ENCODE measurements at places on chromosomes 2 and 18. TPM values are rescaled to one million over a fixed set of nuclear protein-coding genes. Genes with fewer than 3 reads are reported as not detected.

GRCh38 chr2:3041841-3042600 lies 335.6 kb downstream of the EIPR1 start:
- H3K27me3 ChIP-seq, result no peaks in the 10 kb centered on the region
- H3K4me1 ChIP-seq, result no peaks in the 10 kb centered on the region
- H3K27ac ChIP-seq, result no peak overlapping the region
- H3K4me3 ChIP-seq, result no peak overlapping the region
- no peak for DNase-seq
- no peaks in the 10 kb centered on the region for H3K36me3 ChIP-seq

DNA sequence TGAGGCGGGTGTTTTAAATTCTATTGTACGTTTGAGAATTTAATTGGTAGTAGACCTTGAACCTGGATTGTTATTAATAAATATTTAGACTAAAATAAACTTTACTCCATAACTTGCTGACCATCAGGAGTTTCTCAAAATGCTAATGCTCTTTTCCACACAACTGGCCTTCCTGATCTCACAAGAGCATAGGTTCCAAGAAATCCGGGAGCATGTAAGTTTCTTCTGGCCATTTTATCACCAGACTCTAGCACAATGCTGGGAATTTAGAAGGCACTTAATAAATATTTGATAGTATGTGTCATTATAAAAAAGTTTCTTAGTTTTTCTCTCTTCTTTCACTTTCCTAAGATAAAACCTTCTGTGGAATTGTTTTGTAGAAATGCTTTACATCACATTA lies 2047.1 kb downstream of the SUCLG1 start:
- H3K27me3 ChIP-seq, result no peaks in the 10 kb centered on the region
- no peak for DNase-seq
- no peak overlapping the region for H3K4me3 ChIP-seq
- H3K36me3 ChIP-seq, result no peaks in the 10 kb centered on the region

- H3K27me3 ChIP-seq, result no peaks in the 10 kb centered on the region
- DNase-seq, result no peak
- no peak overlapping the region for H3K27ac ChIP-seq
- H3K36me3 ChIP-seq, result no peaks in the 10 kb centered on the region
- H3K4me3 ChIP-seq, result no peak overlapping the region
Observed at GRCh38 chr2:231188506-231189170, 9.8 kb upstream of the ARMC9 start.

Gene POTEC
- not detected for total RNA-seq

Gene DCDC2C
- not detected for total RNA-seq

Gene GAREM2
- total RNA-seq, result 2.0 TPM

Gene RAB27B
- 20.1 TPM for total RNA-seq

DNA sequence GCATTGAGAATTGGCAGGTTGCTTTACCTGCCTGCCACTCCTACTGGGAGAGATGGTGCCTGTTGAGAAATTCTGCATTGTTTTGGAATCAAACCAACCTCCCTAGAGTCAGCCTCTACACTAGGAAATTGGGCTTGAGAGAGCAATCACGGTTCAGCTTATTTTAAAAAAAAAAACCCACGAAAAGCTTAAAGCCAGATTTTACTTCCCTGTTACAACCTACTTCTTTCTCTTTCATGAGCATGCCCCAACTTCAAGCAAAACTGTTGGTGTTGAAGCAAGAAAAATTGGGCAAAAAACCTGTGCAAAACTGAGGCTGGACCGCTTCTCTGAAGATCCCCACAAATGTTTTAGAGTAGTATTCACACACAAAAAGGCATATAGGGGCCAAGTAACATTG lies 134.6 kb upstream of the ZEB2 start:
- no peaks in the 10 kb centered on the region for H3K27me3 ChIP-seq

Gene NTSR2
- total RNA-seq, result not detected

- peaks cover 17% of the 10 kb centered on the region for H3K27me3 ChIP-seq
- no peak overlapping the region for H3K4me3 ChIP-seq
- DNase-seq, result no peak
- no peaks in the 10 kb centered on the region for H3K4me1 ChIP-seq
- no peaks in the 10 kb centered on the region for H3K36me3 ChIP-seq
- no peak overlapping the region for H3K27ac ChIP-seq
Observed at GRCh38 chr2:2707206-2707991, 376.3 kb upstream of the MYT1L start.

DNA sequence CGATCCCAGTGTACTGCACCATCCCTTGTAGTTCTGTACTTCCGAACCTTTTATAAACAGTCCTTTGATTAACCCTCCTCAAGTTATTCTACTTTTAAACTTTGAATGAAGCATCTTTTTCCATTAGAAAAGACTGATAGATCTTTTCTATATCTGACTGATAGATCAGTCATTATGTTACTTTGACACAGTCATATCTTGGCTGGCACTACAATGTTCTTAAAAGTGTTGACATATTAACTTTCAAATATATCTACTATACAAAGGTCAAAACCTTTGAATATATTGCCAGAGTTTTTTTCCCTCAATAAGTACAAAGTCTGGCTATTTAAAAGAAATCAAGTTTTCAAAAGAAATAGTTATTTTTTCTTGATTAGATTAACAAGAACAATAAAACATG lies 35.4 kb upstream of the NABP1 start:
- H3K4me1 ChIP-seq, result peaks cover 17% of the 10 kb centered on the region
- H3K36me3 ChIP-seq, result no peaks in the 10 kb centered on the region

DNA sequence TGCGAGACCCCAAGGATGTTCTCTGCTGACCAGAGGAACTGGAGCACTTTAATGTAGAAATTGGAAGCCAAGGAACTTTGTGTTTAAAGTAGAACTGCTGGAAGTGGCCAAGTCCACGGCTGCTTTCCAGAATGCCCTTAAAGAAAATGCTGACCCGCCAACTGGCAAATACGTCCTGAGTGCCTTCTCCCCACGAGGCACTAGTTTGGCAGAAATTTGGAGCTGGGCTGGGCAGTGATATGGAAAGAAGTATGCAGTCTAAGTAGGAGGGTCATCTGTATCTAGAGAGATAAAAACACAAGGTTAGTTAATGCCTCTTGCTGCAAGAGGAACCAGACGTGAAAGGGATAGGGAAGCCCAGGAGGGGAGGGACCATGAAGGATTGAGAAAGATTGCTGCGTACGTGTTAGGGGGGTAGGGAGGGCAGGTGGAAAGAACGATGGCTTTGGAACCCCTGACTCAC lies 59.3 kb upstream of the RFX8 start:
- H3K36me3 ChIP-seq, result no peaks in the 10 kb centered on the region
- no peak overlapping the region for H3K27ac ChIP-seq

DNA sequence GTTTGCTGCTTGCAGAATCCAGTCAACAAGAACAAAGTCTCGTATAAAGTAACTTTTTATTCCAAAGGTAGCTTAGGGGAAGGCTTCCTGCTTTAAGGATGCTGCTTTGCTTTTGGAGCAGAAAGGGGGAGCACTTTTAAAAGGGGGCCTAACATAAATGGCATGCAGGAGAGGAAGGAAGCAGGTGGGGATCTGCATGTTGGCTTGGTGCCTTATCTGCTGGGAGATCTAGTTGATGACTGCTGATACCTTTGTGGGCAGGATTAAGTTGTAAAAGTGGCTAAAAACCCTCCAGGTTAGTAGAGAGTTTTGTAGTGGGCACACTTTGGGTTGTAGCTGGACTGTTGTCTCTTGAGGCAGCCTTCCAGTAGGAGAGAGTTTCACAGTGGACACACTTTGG lies 22.5 kb downstream of the UBR3 start:
- no peaks in the 10 kb centered on the region for H3K27me3 ChIP-seq
- no peaks in the 10 kb centered on the region for H3K4me1 ChIP-seq

- H3K27me3 ChIP-seq, result no peaks in the 10 kb centered on the region
- no peaks in the 10 kb centered on the region for H3K36me3 ChIP-seq
Observed at GRCh38 chr18:22912835-22913234, 20.3 kb upstream of the RBBP8 start.

- H3K27me3 ChIP-seq, result no peaks in the 10 kb centered on the region
- no peak overlapping the region for H3K4me3 ChIP-seq
- peaks cover 20% of the 10 kb centered on the region for H3K4me1 ChIP-seq
- no peak overlapping the region for H3K27ac ChIP-seq
Observed at GRCh38 chr2:27324720-27325119, 1.8 kb upstream of the MPV17 start.

GRCh38 chr2:152814475-152815030 lies 96.1 kb downstream of the ARL6IP6 start:
- H3K27ac ChIP-seq, result no peak overlapping the region
- H3K36me3 ChIP-seq, result no peaks in the 10 kb centered on the region
- no peak for DNase-seq
- H3K27me3 ChIP-seq, result no peaks in the 10 kb centered on the region
- no peak overlapping the region for H3K4me3 ChIP-seq

DNA sequence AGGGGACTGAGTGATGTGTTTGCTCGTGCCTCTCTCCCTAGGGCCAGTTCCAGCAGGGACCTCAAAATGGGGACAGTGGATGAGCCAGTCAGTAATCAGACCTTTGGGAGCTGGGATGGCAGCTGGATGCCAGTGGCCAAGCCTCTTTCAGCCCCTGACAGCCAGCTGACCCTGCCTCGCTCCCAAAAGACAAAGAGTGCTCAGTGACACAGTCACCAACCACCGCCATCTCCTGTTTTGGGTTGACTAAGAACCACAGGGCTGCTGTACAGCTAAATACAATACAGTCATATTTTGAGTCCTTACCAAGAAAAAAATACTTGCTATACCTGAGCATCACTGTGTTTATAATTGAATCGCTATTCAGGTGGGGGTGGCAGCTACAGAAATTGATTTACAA lies 75.7 kb downstream of the POU3F3 start:
- H3K4me3 ChIP-seq, result no peak overlapping the region
- no peak overlapping the region for H3K27ac ChIP-seq
- H3K27me3 ChIP-seq, result no peaks in the 10 kb centered on the region
- H3K36me3 ChIP-seq, result no peaks in the 10 kb centered on the region
- no peaks in the 10 kb centered on the region for H3K4me1 ChIP-seq

GRCh38 chr2:230244211-230244610 lies 18.7 kb downstream of the SP140 start:
- H3K27me3 ChIP-seq, result no peaks in the 10 kb centered on the region
- no peaks in the 10 kb centered on the region for H3K36me3 ChIP-seq
- no peak overlapping the region for H3K27ac ChIP-seq
- no peak for DNase-seq

Gene PAIP2B
- 7.7 TPM for total RNA-seq

- no peak overlapping the region for H3K27ac ChIP-seq
- no peaks in the 10 kb centered on the region for H3K27me3 ChIP-seq
- no peaks in the 10 kb centered on the region for H3K4me1 ChIP-seq
Observed at GRCh38 chr2:73593680-73594079, 48.5 kb downstream of the NAT8 start.

All from lower lobe of right lung (tissue), 2 donors.